ENCODE measurements at places on chromosomes 16 and 17.

DNA sequence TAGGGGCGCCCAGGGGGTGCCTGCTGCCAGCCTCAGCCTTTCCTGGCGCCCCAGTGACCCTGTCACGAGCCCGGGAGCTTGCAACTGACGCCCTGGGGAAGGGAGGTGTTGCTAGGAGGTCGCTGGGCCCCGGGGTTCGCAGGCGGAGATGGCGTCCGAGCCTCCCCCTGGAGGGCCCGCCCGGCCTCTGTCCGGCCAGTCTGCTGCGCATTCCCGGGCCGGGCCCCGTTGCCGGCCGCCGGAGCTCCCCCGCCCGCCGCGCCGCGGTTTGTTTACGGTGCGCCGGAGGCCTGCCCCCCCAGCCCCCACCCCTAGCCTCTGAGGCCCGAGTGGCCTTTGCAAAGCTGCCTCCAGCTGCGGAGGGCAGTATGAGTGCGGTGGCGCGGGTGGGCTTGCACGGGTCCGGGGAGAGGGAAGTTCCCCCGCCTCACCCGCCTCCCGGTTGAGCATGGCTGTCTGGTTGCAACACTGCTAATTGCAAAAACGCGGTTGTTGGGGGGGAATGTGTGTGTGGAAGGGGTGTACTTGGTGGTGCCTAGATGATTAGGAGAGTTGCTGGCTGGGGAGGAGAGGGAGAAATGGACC is 514 bp downstream of the THRA start:
- DNase-seq = no peak

DNA sequence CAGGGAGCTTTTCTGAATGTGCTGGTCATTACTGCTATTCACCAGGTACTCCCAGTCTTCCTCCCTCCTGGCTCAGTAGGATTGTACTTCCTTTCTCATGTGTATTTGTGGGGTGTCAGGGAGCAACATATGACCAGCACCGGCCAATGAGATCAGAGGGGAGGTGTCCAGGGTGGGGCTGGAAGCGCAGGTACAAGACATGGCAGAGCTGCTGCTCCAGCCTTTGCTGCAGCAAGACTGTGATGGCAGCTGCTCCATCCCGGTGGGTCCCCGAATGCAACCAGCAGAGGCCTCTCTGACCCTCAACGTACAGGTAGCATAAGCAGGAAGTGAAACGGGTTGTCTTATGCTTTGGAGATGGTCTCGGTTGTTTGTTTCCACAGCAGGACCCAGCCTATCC is 53.8 kb upstream of the CACNG5 start:
- no peak for DNase-seq

DNA sequence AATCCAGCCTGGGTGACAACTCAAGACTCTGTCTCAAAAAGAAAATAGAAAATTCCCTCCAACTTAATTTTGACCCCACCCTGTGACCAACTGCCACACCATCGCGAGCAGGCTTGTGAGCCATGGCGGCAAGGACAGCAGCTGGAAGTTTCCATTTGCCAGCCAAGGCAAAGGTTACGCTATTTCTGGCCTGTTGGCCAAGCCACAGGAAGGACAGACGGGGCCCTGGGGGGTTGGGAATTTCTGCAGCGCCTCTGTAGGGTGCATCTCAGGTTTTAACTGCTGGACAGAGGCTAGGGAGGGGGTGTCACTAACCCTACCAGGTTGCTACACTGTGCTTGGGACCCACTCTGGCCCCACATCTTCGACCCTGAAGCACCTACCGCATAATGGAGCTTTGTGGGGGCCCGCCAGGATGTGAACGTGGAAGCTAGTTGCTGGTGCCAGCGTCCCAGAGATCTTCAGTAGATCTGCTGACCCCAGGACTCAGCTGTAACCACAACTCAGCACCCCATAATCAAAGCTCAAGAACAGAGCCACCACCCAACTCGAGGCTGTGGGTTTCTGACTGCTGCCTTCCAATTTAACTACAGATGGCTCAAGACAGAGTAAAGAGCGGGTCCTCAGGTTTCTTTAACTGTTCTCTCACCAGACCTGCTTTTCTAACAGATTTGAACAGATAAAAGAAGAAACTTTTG is 10.9 kb downstream of the KIFC3 start:
- DNase-seq = no peak

GRCh38 chr17:8724451-8724850 is 20.2 kb downstream of the CCDC42 start:
- no peak for DNase-seq

- DNase-seq = no peak
Measured at GRCh38 chr16:59385959-59386358, 651.8 kb upstream of the GOT2 start.
